AG09309 (cell line): ENCODE measurements at places on chromosomes 13 and 19.

DNA sequence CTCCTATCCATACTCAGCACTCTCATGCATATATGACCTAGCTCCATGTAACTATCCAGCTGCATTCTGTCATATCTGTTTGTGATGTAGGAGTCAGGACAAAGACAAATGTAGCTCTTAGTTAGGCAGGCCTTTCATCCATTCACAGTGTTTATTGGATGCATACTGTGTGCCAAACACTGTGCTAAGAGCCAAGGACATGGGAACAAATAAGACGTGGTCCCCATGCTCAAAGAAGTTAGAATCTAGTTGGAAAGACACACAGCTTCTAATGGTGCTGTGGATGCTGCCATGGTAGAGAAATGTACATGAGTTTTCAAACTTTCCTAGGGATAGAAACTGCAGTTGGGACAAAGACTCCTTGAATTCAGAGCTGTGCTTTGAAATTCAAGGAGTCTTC, 31.7 kb upstream of the IL17D start:
- DNase-seq = no peak

DNA sequence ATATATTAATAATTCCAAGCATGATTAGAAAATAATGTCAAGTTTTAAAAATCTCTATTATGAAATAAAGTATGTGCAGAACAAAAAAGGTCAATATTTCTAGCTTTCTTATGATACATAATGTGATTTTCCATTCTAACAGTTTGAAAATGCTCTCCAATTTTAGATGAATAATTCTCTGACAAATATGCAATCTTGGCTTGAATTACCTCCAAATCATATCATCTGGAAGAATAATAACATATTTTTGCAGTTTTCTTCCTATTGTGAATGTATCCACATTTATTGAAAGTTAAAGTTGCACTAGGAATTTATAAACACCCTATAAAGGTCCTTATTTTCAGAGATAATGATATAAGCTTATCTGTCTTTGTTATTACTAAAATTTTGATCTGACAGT, 548.5 kb upstream of the SLC10A2 start:
- no peak for DNase-seq

DNA sequence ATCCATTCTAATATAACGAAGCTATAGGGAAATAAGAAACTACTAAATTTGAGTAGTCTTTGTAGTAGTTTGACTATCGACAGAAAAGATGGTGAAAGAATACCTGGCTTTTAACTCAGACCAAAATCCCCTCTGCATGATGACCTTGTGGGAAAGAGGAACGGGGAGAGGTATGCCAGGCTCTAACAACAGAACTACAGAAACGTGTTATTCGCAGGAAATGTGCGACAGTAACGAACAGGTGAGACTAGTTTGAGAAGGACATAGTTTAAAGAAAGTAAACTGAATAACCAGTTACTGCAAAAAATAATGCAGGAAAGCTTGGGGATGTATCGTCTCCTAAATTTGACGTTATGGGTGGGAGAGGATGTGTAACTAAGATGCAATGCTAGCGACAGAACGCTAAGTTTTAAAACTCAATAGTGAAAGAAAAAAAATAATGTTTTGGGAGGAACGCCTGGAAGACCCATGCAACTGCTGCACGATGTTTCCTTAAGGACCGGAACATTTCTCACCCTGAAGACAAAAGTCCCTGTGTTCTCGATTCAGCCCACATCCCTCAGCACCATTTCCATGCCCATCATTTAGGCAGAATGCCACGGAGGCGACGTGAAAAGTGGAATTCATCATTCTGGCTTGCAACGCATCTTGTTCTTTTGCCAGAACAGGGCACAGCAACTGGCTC, 1.6 kb upstream of the RAP2A start:
- DNase-seq = no peak

- no peak for DNase-seq
These were observed 348.0 kb downstream of the TEX29 start for GRCh38 chr13:111668451-111668850.

DNA sequence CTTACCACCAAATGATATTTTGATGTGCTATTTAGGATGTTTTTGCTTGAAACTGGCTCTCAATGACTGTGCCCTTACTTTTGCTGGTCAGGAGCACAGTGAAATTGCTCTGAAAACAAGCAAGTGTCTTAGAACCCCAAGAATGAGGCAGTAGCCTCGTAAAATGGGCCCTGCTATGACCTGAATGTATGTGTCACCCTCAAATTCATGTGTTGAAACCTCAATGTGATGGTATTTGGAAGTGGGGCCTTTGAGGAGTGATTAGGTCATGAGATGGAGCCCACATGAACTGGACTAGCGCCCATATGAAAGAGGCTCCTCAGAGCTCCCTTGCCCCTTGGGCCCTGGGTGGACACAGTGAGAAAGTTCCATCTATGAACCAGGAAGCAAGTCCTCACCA, 155.2 kb downstream of the ZIC5 start:
- no peak for DNase-seq

DNA sequence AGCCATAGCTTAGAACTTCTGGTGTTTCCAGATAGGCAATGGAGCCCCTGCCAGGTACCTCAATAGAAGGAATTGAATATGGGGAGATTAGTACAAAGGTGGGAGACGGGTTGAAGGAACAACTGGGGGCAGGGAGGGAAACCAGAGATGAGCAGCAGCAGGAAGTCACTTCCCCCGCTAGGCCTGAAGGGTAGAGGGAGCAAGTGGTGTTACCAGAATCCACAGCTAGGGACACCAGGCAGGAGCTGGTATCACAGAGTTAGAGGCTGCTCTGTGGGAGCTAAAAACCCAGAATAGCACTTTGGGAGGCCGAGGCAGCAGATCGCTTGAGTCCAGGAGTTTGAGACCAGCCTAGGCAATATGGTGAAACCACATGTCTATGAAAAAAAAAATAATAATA, 15.3 kb upstream of the HNRNPUL1 start:
- no peak for DNase-seq

DNA sequence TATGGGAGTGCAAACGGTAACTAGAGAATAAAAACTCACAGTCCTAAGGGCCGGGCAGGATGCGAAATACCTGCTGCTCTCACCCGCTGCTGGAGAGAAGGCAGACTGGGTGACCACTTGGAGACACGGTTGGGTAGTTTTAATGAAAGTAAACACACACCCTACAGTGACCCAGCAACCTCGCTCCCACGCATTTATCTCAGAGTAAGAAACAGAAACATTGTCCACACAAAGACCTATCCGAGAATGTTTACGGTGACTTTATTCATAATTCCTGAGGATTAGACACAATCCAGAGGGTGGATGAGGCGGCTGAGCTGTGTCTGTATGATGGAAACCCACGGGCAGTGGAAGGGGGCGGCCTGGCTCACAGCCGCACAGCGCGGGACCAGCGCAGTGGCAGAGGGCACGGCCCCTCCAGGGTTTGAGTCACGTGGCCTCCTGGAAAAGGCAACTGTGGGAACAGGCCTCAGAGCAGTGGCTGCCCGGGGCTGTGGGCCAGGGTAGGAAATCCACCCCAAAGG, 73.5 kb upstream of the C13orf46 start:
- DNase-seq = no peak

- DNase-seq = no peak
These were observed 4.0 kb upstream of the SIGLEC8 start for GRCh38 chr19:51462276-51462675.

DNA sequence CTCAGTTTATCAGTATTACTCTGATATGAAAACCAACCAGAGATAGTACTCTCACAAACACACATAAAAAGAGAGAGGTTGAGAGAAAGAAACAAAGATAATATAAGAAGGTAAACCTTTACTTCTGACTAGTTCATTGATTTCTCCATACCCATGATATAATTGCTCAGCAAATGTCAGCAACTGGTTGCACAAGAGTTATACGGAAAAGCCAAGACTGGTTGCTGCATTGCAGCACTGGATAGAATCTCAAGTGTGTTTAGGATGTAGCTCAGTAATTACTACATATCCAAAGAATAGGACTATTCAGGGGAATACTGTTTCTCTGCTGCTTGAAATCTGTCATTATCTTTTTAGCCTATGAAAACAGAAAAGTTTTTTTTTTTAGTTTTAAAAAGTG, 1332.8 kb downstream of the OLFM4 start:
- DNase-seq = no peak

DNA sequence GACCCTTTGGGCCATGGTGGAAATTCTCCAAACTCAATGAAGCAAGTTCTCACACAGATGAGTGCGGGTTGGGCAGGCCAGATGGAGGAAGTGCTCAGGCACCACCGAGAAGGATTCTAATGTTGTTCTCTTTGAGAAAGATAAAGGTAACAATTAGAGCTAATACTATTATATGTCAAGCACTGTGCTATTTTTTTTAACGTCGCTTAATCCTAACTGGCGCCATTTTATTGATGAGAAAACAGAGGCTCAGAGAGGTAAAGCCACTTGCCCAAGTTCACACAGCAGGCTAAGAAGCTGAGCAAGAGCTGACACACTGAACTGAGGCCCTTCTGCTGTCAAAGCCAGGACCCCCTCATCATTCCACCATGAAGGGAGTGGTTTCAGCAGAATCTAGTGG, 1.0 kb downstream of the FBL start:
- no peak for DNase-seq

GRCh38 chr13:76971215-76971614, 20.7 kb upstream of the CLN5 start:
- no peak for DNase-seq

GRCh38 chr13:59684105-59684504, 479.6 kb downstream of the DIAPH3 start:
- DNase-seq = no peak

DNA sequence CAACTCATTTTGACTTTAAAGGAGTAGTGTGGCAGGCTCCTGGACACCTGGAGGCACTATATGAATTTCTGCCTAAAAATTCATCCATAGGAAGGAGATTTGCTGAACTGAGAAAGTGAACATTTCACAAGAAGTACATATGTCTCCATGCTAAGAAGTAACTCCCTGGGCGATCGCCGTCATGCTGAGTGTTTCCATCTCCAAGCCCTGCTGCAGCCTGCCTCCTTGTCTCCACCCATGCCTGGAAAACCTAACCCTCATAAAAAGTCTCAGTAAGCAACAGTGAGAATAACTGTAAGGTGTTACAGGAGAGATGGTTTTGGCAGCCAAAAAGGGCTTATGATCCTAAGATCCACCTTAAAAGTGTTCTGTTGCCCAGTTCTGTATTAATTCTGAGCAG, 251.3 kb downstream of the SHISA2 start:
- no peak for DNase-seq

- DNase-seq = no peak
These were observed 74.8 kb downstream of the ZNF536 start for GRCh38 chr19:30446850-30447552.

- DNase-seq = no peak
These were observed 9.3 kb downstream of the SCEL start for GRCh38 chr13:77544758-77545338.

- no peak for DNase-seq
These were observed 22.2 kb upstream of the ZNF100 start for GRCh38 chr19:21789466-21790085.

DNA sequence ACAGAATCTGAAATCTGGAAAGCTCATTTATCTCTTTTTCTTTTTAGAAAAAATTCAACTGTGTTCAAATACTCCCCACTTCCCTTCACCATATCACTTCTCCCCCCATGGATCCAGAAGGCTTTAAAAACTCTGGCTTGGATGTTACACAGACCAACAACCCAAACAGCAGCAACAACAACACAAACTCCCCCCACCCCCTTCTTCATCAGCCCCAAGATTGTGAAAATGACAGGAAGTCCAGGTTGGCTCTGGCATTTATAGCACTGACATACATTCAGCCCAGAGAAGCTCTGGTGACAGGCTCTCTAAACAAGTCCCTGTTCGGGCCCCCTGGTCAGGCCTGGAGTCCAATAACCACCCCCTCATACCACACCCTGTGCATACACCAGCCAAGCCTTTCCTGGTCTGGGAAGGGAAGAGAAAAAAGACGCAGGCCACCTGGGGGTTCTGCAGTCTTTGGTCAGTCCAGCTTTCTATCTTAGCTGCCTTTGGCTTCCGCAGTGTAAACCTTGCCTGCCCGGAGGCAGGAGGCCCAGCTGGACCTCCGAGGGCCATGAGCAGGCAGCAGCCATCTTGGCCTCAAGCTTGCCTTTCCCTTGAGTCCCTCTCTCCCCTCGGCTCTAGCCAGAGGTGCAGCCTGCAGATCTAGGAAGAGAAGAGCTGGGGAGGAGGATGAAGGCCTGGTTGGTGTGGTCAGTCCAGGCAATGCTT, 6.8 kb downstream of the CDX2 start:
- no peak for DNase-seq

- DNase-seq = no peak
These were observed 36.4 kb downstream of the RASA3 start for GRCh38 chr13:114096031-114096485.
